ENCODE measurements at places on chromosomes 5 and 9.

DNA sequence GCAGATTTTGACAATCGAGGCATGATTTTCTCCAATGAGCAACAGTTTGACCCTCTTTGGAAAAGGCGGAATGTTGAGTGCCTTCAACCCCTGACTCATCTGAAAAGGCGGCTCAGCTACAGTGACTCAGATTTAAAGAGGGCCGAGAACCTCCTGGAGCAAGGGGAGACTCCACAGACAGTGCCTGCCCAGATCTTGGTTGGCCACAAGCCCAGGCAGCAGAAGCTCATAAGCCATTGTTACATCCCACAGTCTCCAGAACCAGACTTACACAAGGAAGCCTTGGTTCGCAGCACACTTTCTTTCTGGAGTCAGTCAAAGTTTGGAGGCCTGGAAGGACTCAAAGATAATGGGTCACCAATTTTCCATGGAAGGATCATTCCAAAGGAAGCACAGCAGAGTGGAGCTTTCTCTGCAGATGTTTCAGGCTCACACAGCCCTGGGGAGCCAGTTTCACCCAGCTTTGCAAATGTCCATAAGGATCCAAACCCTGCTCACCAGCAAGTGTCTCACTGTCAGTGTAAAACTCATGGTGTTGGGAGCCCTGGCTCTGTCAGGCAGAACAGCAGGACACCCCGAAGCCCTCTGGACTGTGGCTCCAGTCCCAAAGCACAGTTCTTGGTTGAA, 13.6 kb downstream of the PTPDC1 start:
- DNase-seq: peak; percentile 94

DNA sequence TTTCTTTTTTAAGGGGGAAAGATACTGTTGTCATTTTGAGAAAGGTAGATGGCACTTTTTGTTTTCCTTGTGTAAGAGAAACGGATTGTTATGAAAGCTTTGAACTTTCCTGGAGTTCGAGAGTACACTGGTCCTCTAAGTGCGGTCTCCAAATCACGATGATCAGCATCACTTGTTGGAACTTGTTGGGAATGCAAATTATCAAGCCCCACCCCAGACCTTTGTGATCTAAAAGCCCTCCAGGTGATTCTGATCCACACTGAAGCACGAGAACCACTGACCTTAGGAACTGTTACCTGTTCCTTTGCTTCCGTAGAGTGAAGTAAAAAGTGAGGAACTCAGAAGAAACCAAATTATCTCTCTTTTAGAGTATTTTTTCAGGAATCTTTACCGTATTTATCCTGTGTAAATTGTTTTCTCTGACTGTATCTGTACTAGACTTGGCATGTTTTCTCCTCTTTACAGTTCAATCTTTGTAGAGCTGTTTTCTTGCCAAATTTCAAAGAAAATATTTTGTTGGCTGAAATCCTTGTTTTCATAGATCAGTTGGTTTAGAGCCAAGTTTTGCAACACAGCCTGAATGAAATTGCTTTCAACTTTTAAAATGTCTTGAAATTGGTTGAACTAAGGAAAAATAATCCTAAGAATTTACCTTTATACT, 4.0 kb downstream of the MAT2B start:
- DNase-seq: peak; percentile 59

GRCh38 chr5:33037076-33037475, 326.0 kb downstream of the NPR3 start:
- DNase-seq: no peak

- no peak for DNase-seq
Measured at GRCh38 chr5:17327048-17327625, 109.7 kb downstream of the BASP1 start.

GRCh38 chr9:14323083-14323971, 9.4 kb upstream of the NFIB start:
- no peak for DNase-seq

- no peak for DNase-seq
Measured at GRCh38 chr5:39273314-39273954, 54.1 kb upstream of the FYB1 start.

- no peak for DNase-seq
Measured at GRCh38 chr5:37370550-37370863, 399 bp downstream of the NUP155 start.

GRCh38 chr5:94715768-94716167, 97.3 kb downstream of the SLF1 start:
- no peak for DNase-seq

DNA sequence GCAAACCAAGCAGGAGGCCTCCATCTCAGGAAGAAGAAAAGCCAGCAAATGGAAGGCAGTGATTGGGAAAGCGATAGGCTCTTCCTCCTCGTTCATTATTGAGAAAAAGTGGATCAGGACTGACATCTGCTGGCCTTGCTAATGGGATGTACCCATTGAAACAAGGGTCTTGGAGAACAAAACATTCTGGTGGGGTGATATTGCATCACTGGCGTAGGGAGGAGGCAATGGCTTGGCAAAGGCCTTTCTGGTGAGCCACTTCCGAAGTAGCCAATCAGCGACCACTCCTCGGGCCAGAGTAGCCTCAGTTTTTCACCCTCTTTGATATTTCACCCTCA, 86.7 kb upstream of the NFIB start:
- DNase-seq: peak; percentile 73

DNA sequence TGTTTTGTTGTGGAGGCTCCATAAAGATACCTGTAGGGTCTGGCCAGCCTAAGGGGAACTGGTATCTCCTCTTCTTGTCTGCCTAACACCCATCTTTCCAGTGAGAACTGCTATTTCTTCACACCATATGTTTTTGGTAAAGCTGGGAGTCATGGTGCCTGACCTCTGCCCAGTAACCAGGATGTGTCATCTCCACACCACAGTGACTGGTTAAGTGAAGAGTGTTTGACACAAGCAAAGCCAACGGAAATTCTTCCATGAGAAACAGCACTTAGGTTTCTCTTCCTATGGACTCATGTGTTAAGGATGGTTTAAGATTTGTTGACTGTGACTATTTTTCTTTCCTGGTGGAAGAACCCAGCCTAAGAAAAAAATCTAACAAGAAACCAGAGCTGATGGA, 111.5 kb downstream of the HTR4 start:
- DNase-seq: no peak

DNA sequence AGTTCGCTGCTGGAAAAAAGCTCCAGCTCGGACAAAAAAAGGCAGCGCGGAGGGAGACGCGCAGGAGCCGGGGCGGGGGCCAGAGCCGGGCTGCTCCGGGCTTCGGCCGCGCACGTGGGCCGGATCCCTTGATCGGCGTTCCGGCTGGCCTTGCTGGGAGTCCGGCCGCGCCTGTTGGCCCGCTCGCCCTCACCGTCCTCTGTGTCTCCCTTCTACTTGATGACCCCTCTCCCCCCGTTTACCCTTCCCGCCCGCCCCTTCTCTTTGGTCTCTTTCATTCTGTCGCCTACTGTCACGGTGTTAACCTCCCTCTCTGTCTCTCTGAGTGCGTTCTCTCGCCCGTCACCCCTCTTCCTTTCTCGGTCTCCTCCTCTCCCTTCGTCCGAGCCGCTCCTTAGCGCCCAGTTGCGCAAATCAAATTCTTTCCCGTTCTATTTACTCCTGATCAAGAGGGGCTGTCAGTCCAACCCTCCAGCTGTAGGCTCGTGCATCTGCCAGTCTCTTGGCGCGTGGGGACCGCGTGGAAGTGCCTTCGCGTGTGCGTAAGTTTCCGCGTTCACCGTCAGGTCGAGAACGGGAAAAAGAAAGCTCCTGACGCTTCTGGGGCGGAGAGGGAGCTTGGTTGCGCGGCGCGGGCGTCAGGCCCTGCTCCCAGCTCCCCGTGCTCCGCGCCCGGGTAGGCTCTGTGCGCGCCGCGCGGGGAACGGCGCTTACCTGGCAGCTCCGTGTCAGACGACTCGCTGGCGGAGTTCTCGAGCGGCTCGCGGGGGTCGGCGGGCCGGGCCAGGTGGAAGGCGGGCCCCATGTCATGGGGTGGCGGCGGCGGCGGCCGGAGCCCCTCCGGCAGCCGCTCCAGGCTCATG, 798 bp downstream of the PITX1 start:
- peak; percentile 38 for DNase-seq

- DNase-seq: peak; percentile 4
Measured at GRCh38 chr5:9054821-9055589, 490.9 kb downstream of the SEMA5A start.

DNA sequence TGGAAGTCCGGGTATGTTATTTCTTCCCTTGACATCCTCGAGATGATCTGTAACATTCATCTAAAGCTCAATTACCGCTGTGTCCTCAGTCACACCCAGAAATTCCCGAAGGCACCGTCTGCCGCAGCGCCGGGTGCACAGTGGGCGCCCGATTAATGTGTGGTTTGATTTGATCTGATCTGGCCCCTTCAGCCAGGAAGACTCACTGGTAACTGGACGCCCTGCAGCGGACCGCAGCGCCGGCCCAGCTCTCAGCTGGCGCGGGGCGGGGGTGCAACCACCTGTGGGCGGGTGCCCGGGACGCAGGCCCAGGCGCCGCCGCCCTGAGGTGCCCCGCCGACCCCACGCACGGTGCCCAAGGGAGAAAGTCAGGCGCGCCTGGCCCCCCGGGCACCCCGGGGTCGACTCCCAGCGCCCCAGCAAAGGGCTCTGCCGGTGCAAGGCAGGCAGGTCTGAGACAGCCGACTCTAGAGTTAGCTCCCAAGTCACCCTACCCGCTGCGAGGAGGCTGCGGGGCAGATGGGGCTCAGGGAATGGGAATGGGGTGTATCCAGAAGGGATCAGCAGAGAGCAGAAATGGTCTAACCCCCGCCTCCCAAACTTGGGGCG, 1.7 kb downstream of the EPB41L4B start:
- DNase-seq: no peak

GRCh38 chr5:178280631-178281030, 48.0 kb upstream of the PHYKPL start:
- DNase-seq: no peak

DNA sequence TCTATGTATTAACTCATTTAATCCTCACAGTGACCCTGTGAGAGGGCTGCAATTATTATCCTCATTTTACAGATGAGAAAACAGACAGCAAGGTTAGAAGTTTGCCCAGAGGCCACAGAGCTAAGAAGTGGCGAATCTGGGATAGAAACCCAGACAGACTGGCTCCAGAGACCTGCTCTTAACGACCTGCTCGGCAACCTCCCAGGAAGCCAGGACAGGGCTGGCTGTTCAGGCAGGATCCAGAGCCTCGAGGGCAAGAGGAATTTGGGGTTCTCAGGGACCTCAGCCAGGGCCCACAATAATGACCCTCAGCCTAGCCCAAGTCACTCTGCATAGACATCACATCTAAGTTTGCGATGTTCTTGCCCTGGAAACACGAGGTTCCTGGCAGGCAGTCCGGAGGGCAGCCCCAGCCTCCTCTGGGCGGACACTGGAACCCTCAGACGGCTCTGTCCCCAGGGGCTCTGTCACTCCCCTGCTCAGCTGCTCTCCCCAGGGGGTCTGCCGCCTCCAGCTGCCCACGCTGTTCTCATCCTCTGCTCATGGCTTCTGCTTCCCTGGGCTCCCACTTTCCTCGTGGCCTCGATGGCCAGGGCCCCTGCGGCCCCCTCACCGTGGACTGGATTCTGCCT, 138.5 kb upstream of the ERCC6L2 start:
- DNase-seq: no peak

- DNase-seq: no peak
Measured at GRCh38 chr5:174392892-174393291, 331.5 kb upstream of the MSX2 start.

- DNase-seq: no peak
Measured at GRCh38 chr5:31453522-31453921, 78.4 kb downstream of the DROSHA start.

DNA sequence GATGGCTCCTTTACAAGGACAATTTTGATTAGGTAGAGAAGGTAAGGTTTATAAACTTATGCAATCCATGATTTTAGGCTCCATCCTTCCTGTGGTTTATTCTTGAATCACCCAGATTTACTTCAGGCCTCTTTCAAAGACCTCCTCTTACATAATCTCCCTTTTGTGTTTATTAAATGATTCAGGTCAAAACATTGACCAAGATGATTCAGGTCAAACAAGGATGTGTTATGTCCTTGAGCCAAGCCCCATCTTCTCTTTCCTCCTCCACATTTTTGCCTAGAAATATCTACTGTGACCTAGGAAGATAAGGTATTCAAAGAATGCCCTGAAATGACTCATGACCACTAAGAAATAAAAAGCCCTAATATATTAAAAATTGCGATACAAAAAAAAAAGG, 31.8 kb upstream of the TLR4 start:
- DNase-seq: peak; percentile 38

- no peak for DNase-seq
Measured at GRCh38 chr9:123776708-123777537, 153.0 kb downstream of the DENND1A start.

DNA sequence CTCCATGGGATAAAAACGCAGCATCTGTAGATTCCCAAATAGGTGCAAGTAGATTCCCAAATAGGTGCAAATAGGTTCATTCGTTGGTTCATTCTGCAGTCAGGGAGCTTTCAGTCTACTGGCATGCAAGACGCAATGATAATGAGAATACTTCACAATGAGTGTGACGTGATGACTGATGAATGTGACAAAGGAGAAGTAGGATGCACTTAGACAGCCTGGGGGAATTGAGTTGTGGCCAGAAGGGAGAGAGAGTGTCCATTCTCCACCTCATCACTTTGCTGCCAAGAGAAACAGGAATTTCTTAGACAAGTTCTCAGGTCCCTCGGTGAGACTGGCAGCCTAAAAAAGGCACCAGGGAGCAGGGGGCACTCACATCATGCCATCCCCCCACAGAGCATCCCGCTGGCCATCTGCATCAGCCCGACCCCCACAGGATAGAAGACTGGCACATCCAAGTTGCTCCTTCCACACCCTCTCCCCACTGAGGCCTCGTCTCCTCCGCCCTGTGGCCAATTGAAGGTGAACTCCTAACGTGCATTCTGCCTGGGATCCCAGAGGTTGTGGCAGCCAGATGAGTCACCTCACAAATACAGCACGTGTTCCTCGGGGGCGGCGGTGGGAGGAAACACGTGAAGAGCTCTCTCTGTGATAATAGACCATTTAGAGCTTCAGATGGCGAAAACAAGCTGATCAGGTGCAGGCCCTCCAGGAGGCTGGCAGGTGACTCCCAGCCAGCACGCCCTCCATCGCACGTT, 19.9 kb upstream of the KCNIP1 start:
- peak; percentile 68 for DNase-seq

GRCh38 chr5:157369507-157369906, 90.5 kb upstream of the NIPAL4 start:
- DNase-seq: no peak

GRCh38 chr9:130842545-130842944, 7.5 kb downstream of the ABL1 start:
- no peak for DNase-seq

GRCh38 chr9:8428389-8428788, 628.8 kb upstream of the DMAC1 start:
- no peak for DNase-seq

DNA sequence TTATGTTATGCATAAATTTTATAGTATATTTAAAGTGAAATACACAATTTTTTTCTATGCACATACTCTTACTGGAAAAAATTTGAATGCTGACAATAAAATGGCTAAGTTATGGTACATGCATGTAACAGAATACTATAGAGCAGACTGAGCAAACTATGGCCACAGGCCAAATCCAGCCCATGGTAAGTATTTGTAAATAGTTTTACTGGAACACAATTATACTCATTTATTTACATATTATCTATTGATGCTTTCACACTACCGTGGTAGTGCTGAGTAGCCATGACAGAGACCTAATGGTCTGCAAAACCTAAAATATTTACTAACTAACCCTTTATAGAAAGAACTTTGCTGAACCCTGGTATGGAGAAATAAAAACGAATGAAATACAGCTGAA, 45.7 kb downstream of the TEX10 start:
- DNase-seq: no peak

- DNase-seq: peak; percentile 62
Measured at GRCh38 chr5:72101828-72102227, 5.4 kb upstream of the MAP1B start.
